ENCODE measurements at places on chromosomes 16 and 17. TPM values are rescaled to one million over a fixed set of nuclear protein-coding genes. Genes with fewer than 3 reads are reported as not detected.

- DNase-seq, result no peak
- no peaks in the 10 kb centered on the region for H3K36me3 ChIP-seq
- H3K4me1 ChIP-seq, result peaks cover 44% of the 10 kb centered on the region
These were observed 4.0 kb downstream of the SLC16A13 start for GRCh38 chr17:7039832-7040231.

Gene IL32
- total RNA-seq, result 13.7 TPM

Gene TEKT1
- not detected for total RNA-seq

GRCh38 chr16:81808933-81809480 lies 29.9 kb downstream of the PLCG2 start:
- H3K36me3 ChIP-seq, result no peaks in the 10 kb centered on the region
- no peak overlapping the region for H3K27ac ChIP-seq
- no peaks in the 10 kb centered on the region for H3K4me1 ChIP-seq

Gene HOXB1
- total RNA-seq, result not detected

- H3K36me3 ChIP-seq, result no peaks in the 10 kb centered on the region
- no peaks in the 10 kb centered on the region for H3K27me3 ChIP-seq
- H3K4me3 ChIP-seq, result no peak overlapping the region
- H3K27ac ChIP-seq, result no peak overlapping the region
These were observed 18.0 kb downstream of the SPACA3 start for GRCh38 chr17:33009636-33010035.

DNA sequence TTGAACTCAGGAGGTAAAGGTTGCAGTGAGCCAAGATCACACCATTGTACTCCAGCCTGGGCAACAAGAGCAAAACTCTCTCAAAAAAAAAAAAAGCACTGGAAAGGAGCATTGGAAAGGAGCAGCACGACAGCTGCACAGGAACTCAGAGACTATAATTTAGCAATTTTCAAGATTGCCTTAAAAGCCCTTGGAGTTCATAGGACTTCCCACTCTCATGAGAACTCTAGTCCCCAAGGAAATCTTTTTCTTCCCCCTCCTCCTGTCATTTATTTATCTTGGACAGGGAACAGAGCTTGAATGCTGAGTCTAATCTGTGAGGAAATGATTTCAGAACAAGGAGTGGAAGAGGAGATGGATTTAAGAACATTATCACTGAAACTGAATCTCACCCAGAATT lies 69.0 kb downstream of the PLXDC1 start:
- no peaks in the 10 kb centered on the region for H3K27me3 ChIP-seq
- no peak overlapping the region for H3K4me3 ChIP-seq
- peaks cover 24% of the 10 kb centered on the region for H3K4me1 ChIP-seq
- H3K27ac ChIP-seq, result peak overlapping the region; percentile 49

Gene STH
- total RNA-seq, result not detected

Gene CD7
- total RNA-seq, result not detected

DNA sequence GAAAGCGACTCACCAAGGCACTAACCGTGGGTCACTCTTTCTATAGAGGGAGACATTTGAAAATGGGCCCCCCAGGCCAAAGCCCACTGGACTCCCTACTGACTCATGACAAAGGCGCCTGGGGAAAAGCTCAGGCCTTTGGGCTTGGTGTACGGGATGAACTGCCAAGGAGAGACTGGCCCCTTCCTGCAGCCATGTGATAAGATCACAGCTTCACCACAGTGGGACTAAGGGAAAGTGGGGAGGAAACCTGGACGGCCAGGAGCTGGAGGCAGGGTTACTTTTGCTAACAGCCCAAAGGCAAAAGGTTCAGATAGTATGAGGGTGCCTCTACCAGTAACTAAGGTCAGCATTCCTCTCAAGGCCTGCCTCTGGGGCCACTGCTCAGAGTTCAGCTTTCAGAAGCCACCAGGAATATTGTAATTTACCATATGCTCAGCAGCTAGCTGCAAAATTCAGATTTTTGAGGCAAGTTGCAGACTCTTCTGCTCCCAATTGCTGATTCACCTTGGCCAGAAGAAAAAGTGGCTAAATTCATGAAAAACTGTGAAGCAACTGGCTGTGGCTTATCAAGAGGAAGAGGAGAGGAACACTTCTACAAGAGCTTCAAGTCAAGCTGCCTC lies 37.1 kb upstream of the SLC25A19 start:
- H3K4me1 ChIP-seq, result peaks cover 32% of the 10 kb centered on the region
- H3K27me3 ChIP-seq, result no peaks in the 10 kb centered on the region
- no peak overlapping the region for H3K4me3 ChIP-seq
- peak overlapping the region; percentile 64 for H3K27ac ChIP-seq
- H3K36me3 ChIP-seq, result peaks cover 19% of the 10 kb centered on the region

- peak overlapping the region; percentile 65 for H3K27ac ChIP-seq
- peaks cover 24% of the 10 kb centered on the region for H3K4me1 ChIP-seq
- DNase-seq, result no peak
- H3K4me3 ChIP-seq, result peak overlapping the region; percentile 66
These were observed 881 bp upstream of the LLGL1 start for GRCh38 chr17:18224387-18225120.

Gene RASD1
- 17.9 TPM for total RNA-seq

- peaks cover 51% of the 10 kb centered on the region for H3K36me3 ChIP-seq
- H3K4me3 ChIP-seq, result no peak overlapping the region
These were observed 24.7 kb downstream of the ZFP90 start for GRCh38 chr16:68563631-68564381.

- no peak overlapping the region for H3K4me3 ChIP-seq
- no peak for DNase-seq
- H3K27ac ChIP-seq, result no peak overlapping the region
- peaks cover 18% of the 10 kb centered on the region for H3K4me1 ChIP-seq
- H3K36me3 ChIP-seq, result peaks cover 2% of the 10 kb centered on the region
These were observed 3.3 kb upstream of the CSNK2A2 start for GRCh38 chr16:58201163-58201562.

- no peak overlapping the region for H3K4me3 ChIP-seq
- peaks cover 4% of the 10 kb centered on the region for H3K27me3 ChIP-seq
- DNase-seq, result no peak
- H3K36me3 ChIP-seq, result no peaks in the 10 kb centered on the region
These were observed 1.9 kb upstream of the KRTAP4-5 start for GRCh38 chr17:41151525-41151924.

DNA sequence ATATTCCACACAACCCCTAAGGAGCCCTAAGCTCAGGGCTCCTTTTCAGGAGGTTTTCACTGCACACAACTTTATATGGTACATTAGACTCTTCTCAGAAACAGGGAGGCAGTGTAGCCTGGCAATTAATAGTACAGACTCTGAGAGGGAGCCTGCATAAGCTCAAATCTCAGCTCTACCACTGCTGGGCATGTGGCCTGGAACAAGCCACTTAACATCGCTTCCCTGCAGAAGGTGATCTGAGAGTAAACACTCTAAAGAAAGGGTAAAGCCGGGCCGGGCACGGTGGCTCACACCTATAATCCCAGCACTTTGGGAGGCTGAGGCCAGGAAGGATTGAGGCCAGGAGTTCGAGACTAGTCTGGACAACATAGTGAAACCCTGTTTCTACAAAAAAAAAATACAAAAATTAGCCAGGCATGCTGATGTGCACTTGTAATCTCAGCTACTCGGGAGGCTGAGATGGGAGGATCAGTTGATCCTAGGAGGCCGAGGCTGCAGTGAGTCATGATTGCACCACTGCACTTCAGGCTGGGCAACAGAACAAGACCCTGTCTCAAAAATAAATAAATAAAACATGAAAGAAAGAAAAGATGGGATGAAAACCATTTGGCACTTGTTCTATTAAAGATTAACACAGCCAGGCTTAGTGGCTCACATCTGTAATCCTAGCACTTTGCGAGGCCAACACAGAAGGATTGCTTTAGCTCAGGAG lies 70.7 kb upstream of the DNAJA2 start:
- no peak overlapping the region for H3K27ac ChIP-seq
- H3K27me3 ChIP-seq, result peaks cover 5% of the 10 kb centered on the region
- DNase-seq, result no peak
- no peaks in the 10 kb centered on the region for H3K36me3 ChIP-seq
- no peaks in the 10 kb centered on the region for H3K4me1 ChIP-seq

GRCh38 chr16:89409161-89409711 lies 81.1 kb downstream of the ANKRD11 start:
- no peaks in the 10 kb centered on the region for H3K36me3 ChIP-seq
- peak overlapping the region; percentile 57 for H3K27ac ChIP-seq
- no peak for DNase-seq
- no peak overlapping the region for H3K4me3 ChIP-seq
- H3K27me3 ChIP-seq, result no peaks in the 10 kb centered on the region

Gene C1QTNF1
- 115 TPM for total RNA-seq

Gene ZNF469
- 3.7 TPM for total RNA-seq

GRCh38 chr17:14791221-14791620 lies 473.9 kb downstream of the PMP22 start:
- peaks cover 8% of the 10 kb centered on the region for H3K4me1 ChIP-seq
- no peaks in the 10 kb centered on the region for H3K36me3 ChIP-seq
- no peak for DNase-seq

DNA sequence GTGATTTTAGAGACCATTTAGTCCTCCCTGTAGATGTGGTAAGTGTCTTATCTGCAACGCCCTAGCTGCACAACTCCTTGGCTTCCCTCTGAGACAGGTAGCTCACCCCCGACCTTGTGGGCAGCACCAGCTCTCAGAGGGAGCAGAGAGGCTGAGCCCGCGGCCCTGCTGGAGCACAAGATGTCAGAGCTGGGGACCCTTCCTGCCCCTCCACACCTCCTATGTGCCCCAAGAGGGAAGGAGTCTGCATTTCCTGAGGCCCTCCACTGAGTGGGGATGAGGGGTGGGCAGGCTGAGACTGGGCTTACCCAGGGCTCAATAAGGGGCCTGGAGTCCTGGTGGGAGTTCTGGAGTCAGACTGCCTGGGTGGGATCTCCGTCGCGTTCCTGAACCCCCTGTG lies 12.2 kb upstream of the ADGRG1 start:
- no peak overlapping the region for H3K4me3 ChIP-seq
- no peak overlapping the region for H3K27ac ChIP-seq

- no peaks in the 10 kb centered on the region for H3K4me1 ChIP-seq
- no peaks in the 10 kb centered on the region for H3K36me3 ChIP-seq
- no peak overlapping the region for H3K4me3 ChIP-seq
- no peak for DNase-seq
- peaks cover 6% of the 10 kb centered on the region for H3K27me3 ChIP-seq
These were observed 614.8 kb upstream of the SOX9 start for GRCh38 chr17:71505981-71506380.

DNA sequence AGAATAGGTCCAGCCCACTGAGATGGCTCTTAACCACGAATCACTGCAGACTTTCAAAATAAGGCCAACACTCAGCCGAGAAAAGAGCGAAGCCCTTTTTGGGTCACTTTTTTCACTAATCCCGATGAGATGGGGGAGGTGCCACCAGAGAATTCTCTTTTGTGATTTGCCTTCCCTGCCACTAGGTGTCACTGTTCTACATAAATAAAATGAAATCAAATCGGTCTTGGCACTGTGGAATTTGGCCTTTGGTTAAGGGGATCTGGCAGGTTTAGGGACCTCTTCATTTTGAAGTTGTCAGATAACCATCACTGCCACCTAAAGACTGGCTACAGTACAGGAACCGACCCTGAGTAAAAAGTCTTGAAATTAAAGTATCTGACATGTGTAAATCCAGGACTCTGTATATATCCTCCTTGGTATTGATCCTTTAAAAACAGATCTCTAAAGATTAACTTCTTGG lies 147.0 kb downstream of the HS3ST4 start:
- no peak overlapping the region for H3K27ac ChIP-seq
- DNase-seq, result no peak
- no peak overlapping the region for H3K4me3 ChIP-seq
- H3K27me3 ChIP-seq, result no peaks in the 10 kb centered on the region

- no peak overlapping the region for H3K4me3 ChIP-seq
- H3K27ac ChIP-seq, result peak overlapping the region; percentile 87
- DNase-seq, result no peak
- H3K4me1 ChIP-seq, result peaks cover 16% of the 10 kb centered on the region
- no peaks in the 10 kb centered on the region for H3K27me3 ChIP-seq
- H3K36me3 ChIP-seq, result no peaks in the 10 kb centered on the region
These were observed 1.4 kb upstream of the ITGB3 start for GRCh38 chr17:47252209-47252608.

Gene NLRP1
- 16.8 TPM for total RNA-seq

DNA sequence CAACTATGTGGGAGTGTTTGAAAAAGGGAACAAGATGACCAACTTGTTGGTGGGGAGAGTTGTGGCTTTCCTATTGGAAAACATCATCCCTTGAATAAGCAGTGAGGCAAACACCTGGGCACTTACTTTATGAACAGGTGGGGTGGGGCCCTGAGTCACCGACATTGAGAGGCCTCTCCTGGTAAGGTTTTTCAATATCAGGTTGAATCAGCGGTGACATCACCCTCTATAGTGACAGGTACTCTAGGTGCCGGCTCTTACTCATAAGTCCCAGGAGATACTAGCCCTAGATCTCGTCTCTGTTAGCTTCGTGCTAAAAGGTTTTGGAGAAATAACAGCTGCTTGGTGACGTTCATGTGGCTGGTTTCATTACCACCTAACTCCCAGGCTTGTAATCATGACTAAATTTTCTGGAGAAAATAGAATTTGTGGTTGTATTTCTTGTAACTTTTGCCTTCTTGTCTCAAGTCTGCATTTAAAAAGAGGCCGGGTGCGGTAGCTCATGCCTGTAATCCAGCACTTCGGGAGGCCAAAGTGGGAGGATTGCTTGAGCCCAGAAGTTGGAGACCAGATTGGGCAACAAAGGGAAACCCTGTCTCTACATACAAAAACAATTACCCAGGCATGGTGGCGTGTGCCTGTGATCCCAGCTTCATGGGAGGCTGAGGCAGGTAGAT lies 19.3 kb downstream of the CDH1 start:
- no peaks in the 10 kb centered on the region for H3K4me1 ChIP-seq
- no peaks in the 10 kb centered on the region for H3K36me3 ChIP-seq
- no peak for DNase-seq
- no peak overlapping the region for H3K27ac ChIP-seq

GRCh38 chr16:47064775-47065174 lies 79.0 kb downstream of the NETO2 start:
- H3K36me3 ChIP-seq, result no peaks in the 10 kb centered on the region
- no peak overlapping the region for H3K27ac ChIP-seq
- H3K4me1 ChIP-seq, result no peaks in the 10 kb centered on the region
- no peak for DNase-seq
- no peaks in the 10 kb centered on the region for H3K27me3 ChIP-seq

DNA sequence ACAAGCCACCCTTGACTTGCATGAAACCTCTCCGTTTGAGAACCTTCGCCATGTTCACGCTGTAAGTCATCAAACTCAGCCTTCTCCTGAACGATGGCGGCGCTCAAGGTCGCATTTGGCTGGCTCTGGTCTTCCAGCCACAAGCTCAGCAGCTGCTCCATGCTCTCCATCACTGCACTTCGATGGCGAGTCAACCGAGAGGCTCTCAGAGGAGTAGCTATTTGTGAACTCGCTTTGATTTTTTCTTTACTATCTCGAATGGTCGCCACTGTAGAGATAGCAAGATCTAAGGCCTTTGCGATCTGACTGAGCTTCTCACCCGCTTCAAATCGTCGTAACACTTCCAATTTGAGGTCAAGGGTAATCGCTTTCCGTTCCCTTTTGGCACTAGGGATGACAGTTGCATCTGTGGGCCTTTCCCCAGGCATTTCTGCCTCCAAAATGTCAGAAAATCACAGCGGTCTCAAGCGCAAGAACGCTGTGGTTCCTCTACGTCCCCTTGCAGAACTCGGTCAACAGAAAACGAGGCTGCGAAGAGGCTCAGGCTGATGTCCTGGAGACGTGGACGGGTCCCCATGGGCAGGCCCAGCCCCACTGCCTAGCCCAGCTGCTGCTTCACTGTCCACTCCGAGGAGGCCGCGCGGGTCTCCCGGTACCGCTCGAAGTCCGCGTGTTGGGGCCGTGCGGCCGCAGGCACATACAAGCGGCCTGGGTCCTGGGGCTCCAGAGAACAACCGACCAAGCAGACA lies 23.1 kb downstream of the DEF8 start:
- no peak for DNase-seq
- H3K36me3 ChIP-seq, result no peaks in the 10 kb centered on the region
- peak overlapping the region; percentile 99 for H3K27ac ChIP-seq
- peak overlapping the region; percentile 100 for H3K4me3 ChIP-seq

Measured in esophagus muscularis mucosa (tissue), 4 donors.